Renal pelvis (tissue), 12 donors: ENCODE measurements at places on chromosomes 11 and 22. TPM values are rescaled to one million over a fixed set of nuclear protein-coding genes. Genes with fewer than 3 reads are reported as not detected.

MUC5AC gene
- not detected for polyA plus RNA-seq

EMID1 gene
- 111 TPM for polyA plus RNA-seq

ABTB2 gene
- polyA plus RNA-seq: 8.1 TPM

TMPRSS13 gene
- polyA plus RNA-seq: 0.50 TPM

P4HA3 gene
- polyA plus RNA-seq: 0.90 TPM

DNA sequence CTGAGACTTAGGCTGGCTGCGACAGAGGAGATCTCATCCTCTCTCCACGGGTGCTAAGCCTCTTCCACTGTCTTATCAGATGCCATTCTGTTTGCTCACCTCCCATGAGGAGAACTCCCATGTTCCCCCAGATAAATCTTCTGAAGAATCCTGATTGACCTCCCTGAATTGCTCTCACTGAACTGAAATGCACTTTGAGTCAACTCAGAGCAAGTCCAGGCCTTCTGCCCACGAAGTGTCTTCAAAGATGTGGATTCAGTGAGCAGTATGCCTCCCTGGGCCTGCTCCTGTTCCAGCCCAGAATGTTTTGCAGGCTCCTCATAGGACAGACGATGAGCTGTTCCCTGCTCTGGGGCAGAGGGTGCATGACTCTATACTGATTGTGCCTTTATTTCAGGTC, 17.4 kb downstream of the TUB start:
- no peak for DNase-seq

GRCh38 chr11:18696638-18697225, 1.8 kb upstream of the TMEM86A start:
- DNase-seq: no peak

DNA sequence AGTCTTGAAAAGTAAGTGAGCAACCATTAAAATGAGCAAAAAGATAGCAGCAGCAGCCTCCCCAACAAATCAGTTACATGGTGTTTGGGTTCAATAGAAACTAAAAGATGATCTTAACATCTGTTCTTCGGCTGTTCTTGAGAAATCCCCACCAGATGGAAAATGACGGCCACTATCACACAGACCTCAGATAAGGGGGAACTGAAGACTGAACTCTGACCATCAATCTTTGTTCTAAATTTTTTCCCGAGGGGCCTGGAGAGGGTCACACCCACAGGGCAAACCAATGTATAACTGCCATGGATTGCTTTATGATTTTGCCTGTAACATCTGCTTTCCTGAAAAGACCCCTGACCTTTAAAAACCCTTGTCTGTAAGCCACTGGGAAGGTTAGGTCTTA, 624.8 kb upstream of the KIRREL3 start:
- DNase-seq: no peak

GRCh38 chr11:121645596-121645995, 192.8 kb upstream of the SORL1-AS1 start:
- DNase-seq: no peak

- no peak for DNase-seq
Observed at GRCh38 chr11:60867871-60868681, 734 bp downstream of the ZP1 start.

GRCh38 chr11:17714356-17714854, 5.0 kb upstream of the MYOD1 start:
- DNase-seq: no peak

DNA sequence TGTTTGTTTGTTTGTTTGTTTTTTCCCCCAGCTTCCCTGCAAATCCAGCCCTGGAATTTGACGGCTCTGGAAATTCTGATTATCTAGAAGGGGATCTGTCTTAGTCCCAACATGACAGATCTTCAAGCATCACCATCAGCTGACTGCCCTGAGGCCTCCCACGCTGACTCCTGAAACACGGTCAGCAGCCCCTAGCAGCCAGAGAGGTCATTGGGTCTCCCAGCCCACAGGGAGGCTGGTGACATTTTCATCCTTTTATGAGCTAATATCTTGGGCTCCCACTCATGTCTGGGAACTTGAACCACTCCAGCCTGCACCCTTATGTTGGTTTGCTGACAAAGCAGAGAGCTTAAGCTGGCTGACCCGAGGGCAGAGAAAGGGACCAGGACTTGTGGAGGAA, 66.0 kb upstream of the TIMP3 start:
- DNase-seq: no peak

- DNase-seq: no peak
Observed at GRCh38 chr11:127332896-127333295, 332.3 kb upstream of the KIRREL3 start.

DNA sequence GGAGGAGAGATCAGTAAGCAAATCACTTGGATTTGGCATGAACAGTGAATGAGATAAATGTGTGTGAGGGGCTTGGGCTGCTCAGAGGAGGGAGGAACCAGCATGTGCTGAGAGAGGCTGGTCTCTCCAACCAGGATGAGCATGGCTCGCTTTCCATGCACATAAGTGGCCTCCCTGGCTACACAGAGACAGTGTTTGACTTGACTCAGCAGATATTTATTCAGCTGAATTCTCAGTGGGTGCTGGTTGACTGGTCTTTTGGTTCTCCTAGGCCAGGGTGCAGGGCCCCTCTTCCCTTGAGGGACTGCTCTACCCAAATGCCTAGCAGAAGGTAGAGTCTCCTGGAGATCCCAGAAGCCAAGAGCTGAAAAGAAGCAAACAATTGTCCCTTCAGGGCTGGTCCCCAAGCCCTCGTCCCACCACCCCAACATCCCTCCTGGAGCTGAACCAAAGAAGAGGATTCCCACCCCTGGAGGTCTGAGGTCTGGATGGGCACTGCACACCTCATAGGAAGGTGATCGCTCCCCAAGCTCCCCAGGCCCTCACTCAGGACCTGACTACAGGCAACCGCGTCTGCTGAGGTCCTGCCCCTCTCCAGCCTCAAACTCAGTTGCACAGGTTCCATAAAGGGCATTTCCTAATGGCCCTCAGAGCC, 3.3 kb upstream of the TRIM29 start:
- no peak for DNase-seq

DNA sequence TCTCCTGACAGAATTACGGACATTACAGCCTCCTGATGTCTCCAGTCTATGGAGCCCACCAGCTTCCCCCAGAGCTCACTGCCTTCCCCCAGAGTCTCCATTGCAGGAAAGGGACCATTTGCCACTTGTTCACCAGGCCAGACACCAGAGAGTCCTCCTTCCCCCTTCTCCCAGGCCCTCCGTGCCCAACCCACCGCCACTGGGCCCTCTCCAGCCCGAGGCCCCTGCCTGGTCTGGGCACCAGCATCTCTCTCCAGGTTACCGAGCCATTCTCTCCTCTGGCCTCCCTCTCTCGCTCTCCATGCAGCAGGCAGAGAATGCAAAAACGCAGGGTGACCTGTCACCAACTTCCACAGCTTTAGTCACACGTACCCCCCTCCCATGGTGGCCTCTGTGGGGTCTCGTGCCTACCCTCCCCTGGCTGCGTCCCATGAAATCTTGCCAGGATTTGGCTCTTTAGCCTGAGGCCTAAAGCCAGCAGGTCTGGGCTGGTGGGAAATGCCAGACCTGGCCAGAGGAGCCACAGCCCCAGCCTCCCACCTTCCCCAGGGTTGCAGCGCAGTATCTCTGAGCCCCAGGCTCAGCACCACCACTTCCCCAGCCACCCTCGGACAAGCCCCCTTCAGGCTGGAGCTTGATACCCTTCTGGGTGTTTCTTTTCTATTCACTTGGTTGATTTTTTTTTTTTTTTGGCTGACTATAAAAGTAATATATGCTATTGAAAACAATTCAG, 6.8 kb upstream of the SERPINH1 start:
- DNase-seq: no peak

DNA sequence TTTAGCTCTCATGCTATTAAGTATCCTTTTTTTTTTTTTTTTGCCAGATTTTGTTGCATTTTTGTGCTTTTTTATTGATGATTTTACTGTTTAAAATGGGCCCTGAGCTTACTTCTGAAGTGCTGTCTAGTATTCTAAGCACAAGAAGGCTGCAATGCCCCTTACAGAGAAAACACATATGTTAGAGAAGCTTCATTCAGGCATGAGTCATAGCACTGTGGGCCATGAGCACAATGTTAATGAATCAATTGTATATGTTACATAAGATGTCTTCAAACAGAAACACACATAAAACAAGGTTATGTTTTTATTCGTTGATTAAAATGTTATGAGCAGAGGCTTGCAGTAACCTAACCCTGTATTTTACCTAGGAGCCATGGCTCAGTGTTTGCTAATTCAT, 117.8 kb upstream of the C11orf87 start:
- no peak for DNase-seq

GRCh38 chr22:49326558-49326957, 501.1 kb downstream of the BRD1 start:
- no peak for DNase-seq

- no peak for DNase-seq
Observed at GRCh38 chr11:115528225-115528624, 24.0 kb upstream of the CADM1 start.

DNA sequence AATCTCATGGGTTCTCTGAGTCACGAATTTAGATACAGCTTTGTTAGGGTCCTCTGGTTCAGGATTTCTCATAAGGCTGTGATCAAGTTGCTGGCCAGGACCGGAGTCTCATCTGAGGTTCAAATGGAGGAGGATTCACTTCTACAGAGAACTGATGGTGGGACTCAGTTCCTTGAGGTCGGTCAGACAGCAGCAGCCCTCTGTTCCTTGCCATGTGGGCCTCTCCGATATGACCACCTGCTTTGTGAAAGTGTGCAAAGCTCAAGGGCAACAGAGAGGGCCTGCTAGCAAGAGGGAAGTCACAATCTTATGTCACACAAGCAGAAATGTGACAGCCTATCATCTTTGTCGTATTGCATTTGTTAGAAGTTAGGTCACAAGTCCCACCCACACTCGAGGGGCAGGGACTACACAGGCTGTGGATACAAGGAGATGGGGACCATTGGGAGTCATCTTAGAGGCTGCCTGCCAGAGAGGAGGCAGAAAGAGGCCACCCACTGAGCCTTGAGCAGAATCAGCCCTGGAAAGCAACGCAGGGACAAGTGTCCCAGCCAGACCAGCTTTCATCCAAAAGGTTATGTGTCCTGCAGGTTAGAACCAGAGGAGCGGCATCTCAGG, 34.5 kb downstream of the RPUSD4 start:
- no peak for DNase-seq

DNA sequence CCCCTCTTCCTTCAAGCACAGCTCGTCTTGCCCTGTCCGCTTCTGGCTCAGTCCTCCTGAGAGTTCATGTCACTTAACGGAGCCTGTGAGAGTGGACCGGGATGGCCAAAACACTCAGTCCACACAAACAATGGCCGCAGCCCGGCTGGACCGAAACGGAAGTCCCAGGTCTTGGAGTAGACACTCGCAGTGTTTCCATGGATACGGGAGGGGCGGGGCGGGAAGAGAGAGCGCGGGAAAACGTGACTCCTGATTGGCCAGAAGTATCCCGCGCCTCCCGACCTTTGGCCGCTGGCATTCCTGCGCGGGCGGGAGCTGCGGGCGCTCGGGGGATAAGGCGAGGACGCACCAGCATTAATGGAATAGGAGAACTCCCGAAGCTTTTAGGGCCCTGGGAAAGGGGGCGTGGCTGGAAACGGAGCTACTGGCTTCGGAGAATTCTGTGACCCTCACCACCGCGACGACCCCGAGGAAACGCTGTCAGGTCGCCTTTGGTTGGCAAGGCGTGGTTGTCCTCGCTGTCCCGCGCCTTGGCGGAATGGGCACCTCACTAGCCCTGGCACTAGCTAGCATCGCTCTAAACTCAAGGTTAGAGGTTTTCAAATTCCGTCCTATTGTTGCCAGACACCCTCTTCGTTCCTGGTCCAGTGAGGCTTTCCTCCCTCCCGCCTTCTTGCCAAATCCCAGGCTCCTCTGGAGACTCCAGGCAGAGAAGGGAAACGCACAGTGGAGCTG, at the start of the genes NLRP14 and ZNF214:
Gene NLRP14 (plus strand): TSS at position 297 of the 735 bp plus-strand sequence. CDS start 18,108 bp downstream, outside the sequence.
Gene ZNF214 (minus strand): TSS at position 164 of the 735 bp plus-strand sequence. CDS start 17,511 bp downstream, outside the sequence.
- DNase-seq: peak; percentile 97

DNA sequence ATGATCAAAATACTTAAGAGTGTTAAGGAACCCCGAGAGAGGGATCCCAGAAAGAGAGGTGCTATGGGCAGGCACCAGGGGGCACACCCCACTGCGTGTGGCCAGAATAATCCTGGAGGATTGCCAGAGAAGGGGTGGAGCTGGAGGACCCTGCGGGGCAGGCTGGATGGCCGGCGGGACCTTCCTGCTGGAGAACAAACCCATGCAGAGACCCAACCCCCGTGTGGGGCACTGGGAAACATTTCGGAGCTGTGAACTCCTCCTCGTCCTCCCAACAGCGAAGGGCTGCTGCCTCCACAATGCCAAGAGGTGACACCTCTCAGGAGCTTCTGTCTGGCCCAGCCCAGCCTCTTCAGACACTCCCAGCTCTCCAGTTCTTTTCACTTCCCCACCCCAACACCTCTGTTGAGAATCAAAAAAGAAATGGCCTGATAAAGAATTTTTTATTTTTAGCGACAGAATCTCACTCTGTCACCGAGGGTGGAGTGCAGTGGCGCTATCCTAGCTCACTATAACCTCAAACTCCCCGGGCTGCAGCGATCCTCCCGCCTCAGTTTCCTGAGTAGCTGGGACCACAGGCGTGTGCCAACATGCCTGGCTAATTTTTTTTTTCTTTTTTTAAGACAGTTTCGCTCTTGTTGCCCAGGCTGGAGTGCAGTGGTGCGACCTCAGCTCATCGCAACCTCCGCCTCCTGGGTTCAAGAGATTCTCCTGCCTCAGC, 25.6 kb downstream of the RHOD start:
- no peak for DNase-seq

GRCh38 chr11:11505692-11506091, 116.1 kb downstream of the GALNT18 start:
- DNase-seq: no peak
